ENCODE measurements at places on chromosomes 7 and 10.
A peak's percentile ranks its signal among the peaks of the same experiment; 100 is the strongest.

DNA sequence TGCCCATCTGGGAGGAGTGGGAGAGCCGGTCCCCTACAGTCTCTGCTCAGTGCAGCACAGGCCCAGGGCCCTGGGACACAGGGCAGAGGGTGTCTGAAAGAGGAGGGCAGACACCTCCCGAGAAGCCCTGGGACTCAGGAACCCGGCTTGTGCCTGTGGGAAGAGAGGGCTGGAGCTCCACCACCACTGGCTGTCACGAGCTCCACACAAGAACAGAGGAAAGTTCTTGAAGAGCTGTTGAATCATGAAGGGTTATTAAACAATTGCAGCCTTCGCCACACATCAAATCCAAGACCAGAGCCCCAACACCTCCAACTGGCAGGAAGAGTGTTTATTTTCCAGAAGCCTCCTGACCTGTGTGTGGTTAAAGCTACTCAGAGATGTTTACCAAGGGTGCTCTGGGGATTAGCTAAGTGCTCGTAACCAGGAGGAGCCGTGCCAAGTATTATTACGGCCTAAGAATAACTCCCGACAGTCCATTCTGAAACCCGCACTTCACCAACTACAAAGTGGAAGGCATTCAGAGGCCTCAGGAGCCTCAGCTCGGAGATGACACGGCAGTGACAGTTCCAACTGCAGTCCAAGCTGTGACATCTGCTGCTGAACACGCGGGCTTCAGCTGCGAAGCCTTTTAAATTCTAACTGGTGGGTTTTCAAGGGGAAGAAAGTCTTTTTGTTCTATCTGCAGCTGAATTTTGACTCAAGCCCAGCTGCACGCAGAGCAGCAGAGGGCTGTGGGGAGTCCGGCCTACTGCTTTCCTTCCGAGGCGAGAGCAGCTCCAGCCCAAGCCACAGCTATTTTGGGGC lies 75.1 kb downstream of the MAD1L1 start:
- peak; percentile 82 for DNase-seq

- no peak for DNase-seq
These were observed 55.9 kb downstream of the DIP2C start for GRCh38 chr10:633279-634245.

DNA sequence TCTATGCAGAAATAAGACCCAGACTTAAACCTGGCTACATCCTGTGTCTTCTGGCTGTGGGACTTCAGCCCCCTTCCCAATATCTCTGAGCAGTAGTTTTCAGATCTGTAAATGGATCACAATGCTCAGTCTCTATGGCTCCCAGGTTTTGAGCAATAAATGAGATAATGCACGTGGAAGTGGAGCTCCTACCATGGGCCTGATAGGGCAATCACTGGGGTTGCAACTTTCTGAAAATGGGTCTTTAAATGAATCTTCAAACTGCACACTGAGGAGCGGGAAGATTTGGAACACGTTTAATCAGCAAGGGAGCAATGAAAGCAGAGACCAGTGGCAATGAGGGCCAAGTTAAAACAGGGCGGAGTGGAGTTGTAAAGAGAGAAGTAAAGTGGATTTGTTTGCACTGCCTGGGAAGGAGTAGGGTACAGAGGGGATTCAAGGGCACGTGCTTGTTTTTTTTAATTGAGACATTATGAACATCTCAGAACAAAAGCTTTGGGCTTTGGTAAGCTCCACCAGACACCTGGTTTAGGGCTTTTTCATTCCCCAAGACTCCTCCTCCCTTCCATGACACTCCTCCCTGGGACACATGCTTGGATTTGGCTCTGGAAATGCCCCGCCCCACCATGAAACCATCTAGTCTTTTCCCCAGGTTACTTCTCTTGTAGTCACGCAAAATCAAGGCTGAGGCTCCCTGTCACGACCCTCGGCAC lies 42.7 kb downstream of the PAPSS2 start:
- no peak for DNase-seq

- DNase-seq, result no peak
These were observed 49.8 kb downstream of the HTR5A start for GRCh38 chr7:155119801-155120382.

DNA sequence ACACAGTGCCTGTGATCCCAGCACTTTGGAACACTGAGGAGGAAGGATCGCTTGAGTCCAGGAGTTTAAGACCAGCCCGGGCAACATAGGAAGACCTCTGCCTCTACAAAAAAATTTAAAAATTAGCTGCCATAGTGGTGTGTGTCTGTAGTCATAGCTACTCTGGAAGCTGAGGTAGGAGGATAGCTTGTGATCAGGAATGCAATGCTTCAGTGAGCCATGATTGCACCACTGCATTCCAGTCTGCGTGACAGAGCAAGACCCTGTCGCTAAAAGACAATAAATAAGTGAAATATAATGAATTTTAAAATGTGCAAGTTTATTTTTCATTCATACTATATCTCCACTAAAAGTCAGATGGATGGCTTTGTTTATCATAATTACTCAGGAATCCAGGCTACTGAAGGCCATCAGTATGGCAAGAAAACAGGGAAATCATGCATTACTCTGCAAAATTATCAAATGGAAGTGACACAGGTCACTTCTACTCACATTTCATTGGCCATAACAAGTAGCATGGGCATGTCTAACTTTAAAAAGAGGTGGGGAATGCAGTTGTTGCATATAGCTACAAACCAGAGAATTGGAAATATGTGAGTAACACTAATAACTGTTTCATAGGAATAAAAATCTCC lies 32.9 kb upstream of the FAM3C start:
- peak; percentile 70 for DNase-seq

DNA sequence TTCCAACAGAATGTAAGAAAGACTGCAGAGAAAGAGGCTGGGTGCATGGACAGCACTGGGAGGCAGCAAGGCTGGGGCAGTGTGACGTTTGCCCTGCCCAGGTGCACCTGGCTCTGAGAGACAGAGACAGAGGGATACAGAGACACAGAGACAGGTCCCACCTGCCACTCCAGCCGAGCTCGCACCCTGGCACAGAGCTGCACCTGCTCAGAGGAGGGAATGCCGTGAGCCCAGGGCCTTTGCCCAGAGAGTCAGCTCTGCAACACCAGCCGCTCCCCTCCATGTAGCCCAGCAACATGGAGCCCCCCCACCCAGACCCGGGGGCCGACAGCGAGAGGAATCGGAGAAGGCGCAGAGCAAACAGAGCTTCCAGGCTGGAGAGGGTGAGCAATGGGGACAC lies 35.3 kb upstream of the PROSER2 start:
- DNase-seq, result no peak

- DNase-seq, result no peak
These were observed 67.3 kb upstream of the UCN3 start for GRCh38 chr10:5297466-5297865.

GRCh38 chr7:44269417-44269816 lies 56.0 kb downstream of the CAMK2B start:
- DNase-seq, result no peak

DNA sequence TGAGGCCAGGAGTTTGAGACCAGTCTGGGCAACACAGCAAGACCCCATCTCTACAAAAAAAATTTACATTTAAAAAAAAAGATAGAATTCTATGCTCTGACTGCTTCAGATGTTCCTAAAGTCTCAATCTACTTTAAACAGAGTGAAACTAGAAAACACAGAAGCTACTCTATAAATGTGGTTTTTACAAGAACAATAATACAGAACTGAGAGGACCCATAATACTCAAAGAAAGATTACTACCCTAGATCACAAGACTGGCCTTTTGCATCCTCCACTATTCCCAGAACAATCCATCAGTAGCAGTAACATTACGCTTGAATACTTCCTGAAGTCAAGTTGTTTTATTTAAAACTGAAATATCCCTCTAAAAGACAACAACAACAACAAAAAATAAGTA lies 119.4 kb downstream of the ZFAND4 start:
- DNase-seq, result no peak

- peak; percentile 50 for DNase-seq
These were observed 129.5 kb downstream of the TMEM26 start for GRCh38 chr10:61323726-61324125.

- no peak for DNase-seq
These were observed 138.5 kb downstream of the SRPK2 start for GRCh38 chr7:105250239-105250638.

DNA sequence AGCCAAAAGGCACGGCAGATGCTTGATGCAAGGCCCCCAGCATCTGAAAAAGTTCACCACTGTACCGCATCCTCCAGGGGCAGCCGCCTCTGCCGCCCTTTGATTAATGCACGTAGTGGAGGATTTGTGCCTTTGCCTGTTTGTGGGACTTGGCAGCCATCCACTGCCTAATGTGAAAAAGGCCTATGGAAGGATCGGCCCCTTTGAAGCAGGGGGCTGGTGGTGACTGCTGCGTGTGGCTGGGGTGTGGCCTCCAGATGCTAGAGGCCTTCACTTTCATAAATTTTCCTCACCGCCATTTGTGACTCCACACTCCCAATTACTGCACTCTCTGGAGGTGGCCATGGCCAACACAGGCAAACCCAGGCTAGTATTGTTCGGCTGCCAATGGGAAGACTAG lies 226.0 kb downstream of the BMPER start:
- DNase-seq, result peak; percentile 84

DNA sequence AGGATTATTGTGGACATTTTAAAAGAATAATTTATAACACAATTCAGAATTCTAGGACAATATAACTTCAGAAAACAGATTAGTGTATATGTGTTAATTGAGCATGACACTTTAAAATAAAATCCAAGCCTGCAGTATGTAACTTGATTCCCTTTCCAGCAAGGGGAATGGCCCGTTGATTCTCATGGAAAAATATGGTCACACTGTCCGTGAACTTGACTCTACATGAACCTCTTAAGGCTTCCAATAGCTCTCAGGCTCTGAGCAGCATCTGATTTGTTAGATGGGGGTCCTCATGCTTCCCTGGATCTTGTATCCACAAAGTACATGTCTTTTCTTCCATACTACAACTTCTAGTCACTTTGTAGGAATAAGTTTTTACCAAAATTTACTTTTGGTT lies 85.5 kb upstream of the AKR1E2 start:
- no peak for DNase-seq

DNA sequence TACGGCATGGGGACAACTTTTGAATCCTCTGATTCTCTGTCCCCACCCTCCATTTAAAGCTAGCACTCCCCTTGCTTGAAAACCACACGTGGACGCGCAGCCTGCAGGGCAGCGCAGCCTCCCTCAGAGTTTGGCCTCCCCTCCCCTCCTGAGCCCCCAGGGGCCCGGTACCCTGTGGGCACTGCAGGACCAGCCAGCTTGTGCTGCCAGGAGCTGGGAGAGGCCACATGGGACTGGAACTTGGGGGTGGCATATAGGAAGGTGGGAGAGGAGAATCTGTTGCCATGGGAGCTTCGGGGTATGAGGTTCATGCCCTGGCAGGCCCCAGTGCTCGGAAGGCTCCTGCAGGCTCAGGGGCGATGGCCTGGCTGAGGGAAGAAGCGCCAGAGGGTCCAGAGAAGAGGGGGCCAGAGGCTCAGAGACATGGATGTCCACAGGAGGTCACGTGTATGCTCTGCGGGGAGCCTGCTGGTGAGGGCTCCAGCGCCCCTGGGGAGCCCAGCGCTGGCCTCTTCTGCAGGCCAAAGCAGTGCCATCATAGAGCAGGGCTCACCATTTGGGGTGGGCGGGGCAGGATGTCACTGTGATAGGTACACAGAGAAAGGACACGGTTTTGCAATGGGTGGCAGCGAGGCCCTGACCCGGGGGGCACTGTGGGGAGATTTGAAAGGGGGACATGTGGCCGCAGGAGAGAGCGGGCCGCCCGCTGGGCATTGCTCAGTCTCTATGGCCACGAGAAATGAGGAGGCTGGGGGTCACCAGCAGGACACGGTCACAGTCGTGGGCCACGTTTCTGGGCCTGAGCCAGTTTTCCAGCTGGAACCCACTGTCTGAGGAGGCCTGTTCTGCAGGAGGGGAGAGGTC lies 64.2 kb downstream of the GLRX3 start:
- no peak for DNase-seq

- no peak for DNase-seq
These were observed 6.9 kb upstream of the GPR85 start for GRCh38 chr7:113093561-113093960.

- no peak for DNase-seq
These were observed 141.3 kb upstream of the AGK start for GRCh38 chr7:141409801-141410329.

GRCh38 chr7:128148676-128149075 lies 92.4 kb upstream of the LEP start:
- no peak for DNase-seq

- DNase-seq, result no peak
These were observed 318.6 kb downstream of the PTEN start for GRCh38 chr10:88181902-88182600.

- peak; percentile 75 for DNase-seq
These were observed 44.2 kb downstream of the ZMIZ1 start for GRCh38 chr10:79112881-79113431.

DNA sequence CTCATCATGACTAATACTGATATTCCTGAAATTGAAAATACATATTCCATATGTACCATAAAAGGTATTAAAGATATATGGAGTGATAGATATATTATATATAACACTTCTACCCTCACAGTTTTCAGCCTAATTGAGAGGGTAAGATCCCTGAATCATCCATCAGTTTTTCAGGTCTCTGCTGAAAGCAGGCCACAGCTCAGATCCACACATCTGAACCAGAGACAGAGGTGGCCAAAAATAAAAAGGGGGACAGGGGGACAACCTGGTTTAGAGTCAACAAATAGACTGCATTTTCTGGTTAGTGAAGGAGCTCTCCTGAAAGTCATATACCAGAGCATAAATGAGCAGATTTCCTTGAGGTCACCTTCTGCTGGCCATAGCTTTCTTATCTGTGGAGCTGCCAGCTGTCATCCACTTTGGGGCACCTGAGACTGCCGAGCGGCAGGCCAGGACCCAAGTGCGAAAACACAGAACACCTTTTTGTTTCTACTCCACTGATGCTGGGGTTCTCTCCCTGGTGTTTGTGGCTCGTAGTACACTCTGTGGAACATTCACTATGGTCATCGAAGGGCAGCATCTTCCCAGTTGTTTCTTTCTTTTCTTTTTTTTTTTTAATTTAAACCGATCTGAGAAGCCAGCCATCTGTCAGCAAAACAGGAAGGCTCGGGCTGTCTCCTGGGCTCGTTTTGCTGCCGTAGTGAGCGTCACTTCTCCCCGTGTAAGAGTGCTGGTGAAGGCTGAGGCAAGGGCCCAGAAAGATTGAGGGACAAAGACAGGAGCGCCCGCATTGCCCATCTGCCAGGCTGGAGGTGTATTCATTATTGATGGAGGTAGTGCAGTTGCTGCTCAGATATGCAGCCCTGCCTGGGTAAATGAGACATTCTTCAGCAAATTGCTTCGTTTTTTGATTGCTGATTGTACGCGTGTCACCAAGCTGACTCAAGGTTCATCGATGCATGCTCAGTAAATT lies 13.5 kb downstream of the IKZF1 start:
- DNase-seq, result no peak

GRCh38 chr10:48745662-48746245 lies 61.1 kb downstream of the WDFY4 start:
- DNase-seq, result no peak

Measured in fibroblast of skin of abdomen (primary cell).